ENCODE measurements at places on chromosomes 2 and 18.

- no peak for DNase-seq
Measured at GRCh38 chr2:38554973-38555595, 47.6 kb downstream of the HNRNPLL start.

- DNase-seq: no peak
Measured at GRCh38 chr18:58541789-58542425, 87.0 kb downstream of the ALPK2 start.

GRCh38 chr2:16738361-16739225 is 73.0 kb upstream of the CYRIA start:
- no peak for DNase-seq

DNA sequence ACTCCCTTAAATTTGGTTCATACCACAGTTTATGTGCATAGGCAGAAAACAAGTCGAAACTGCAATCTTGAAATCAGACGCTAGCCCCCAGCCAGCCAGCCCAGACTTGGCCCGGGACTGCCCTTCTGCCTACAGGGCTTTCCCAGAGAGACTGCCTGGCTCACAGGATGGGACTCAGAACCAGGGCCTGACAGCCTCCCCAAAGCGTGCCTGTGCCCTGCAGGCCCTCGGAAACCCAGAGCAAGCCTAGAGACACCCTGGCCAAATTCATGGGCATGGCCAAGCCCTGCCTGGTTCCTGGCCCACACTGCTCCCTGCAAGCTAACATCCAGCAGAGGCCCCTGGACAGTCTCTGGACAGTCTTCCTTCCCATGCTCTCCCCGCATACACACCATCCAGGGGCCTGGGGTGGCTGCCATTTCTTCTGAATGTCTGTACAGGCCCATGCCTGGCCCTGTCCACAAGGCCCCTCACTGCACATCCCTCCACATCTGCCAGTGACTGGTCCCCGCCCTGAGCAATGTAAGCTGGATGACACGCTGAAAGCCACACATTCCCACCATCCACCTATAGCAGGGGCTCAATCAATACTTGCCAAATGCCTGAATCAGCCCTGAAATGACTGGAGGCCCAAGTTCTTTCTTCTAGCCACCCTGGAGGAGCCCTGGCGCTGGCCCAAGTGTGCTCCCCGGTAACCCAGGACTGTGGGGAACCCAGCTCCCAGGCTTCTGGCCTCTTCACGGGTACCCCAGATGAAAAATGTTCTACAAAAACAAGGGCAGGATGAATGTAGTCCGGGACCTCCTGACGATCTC is 73.1 kb downstream of the HDAC4 start:
- no peak for DNase-seq

- no peak for DNase-seq
Measured at GRCh38 chr2:203972066-203972465, 35.5 kb downstream of the ICOS start.

DNA sequence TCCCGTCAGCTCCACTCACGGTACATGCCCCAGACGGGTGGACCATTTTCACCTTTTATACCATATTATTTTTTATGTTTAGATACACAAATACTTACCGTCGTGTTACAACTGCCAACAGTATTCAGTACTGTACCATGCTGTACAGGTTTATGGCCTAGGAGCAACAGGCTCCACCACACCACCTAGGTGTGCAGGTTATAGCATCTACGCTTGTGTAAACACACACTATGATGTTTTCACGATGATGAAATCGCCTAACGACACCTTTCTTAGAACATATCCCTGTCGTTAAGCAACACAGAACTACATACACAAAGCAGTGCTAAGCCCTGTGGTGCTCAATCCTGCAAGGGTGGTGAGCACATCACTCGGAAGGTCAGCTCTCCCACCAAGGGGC is 24.5 kb downstream of the NDUFA10 start:
- no peak for DNase-seq

- no peak for DNase-seq
Measured at GRCh38 chr2:109386004-109386695, 227.6 kb downstream of the SEPTIN10 start.

DNA sequence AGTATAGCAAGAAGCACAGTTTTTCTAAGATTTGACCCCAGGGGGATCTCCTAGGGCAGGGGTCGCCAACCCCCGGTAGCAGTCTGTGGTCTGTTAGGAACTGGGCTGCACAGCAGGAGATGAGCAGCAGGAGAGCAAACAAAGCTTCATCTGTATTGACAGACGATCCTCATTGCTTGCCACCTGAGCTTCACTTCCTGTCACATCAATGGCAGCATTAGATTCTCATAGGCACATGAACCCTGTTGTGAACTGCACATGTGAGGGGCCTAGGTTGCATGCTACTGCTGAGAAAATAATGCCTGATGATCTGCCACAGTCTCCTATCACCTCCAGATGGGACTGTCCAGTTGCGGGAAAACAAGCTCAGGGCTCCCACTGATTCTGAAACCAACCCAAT is 136.2 kb downstream of the RGPD3 start:
- no peak for DNase-seq

- no peak for DNase-seq
Measured at GRCh38 chr2:48400553-48401164, 129.3 kb upstream of the STON1 start.

DNA sequence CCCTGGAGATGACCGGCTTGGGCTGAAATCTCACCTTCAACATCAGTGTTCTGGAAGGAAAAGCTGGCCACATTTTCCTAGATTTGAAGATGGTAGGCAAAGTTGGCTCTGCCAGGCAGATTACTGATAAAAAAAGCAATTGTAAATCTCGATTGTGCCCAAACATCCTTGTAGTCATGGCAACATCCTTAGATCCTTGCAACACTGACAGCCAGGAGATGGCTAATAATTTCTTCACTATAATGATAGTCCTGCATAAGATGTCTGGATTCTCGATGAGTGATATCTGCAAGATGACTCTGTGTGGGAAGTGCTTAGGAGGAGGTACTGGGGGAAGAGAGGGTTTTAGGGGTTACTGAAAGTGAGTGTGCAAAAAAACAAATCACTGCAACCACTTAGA is 149.1 kb downstream of the FSHR start:
- no peak for DNase-seq

DNA sequence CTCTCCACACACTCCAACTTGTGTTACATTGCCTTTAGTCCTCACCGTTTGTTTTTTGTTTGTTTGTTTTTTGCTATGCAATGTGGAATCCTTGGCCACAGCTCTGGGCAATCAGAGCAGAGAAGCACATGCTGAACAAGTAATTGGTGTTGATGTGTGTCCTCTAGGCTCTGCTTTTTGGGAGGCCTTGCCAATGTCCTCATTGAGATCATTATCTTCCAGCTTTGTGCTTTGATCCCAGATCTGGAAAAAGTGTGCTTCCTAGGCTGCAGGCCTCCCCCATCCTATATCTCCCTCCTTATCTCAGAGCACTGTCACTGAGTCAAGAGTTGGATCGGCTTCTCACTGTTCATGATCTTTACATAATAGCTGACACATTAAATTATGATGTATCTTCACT is 25.9 kb downstream of the OSR1 start:
- DNase-seq: no peak

DNA sequence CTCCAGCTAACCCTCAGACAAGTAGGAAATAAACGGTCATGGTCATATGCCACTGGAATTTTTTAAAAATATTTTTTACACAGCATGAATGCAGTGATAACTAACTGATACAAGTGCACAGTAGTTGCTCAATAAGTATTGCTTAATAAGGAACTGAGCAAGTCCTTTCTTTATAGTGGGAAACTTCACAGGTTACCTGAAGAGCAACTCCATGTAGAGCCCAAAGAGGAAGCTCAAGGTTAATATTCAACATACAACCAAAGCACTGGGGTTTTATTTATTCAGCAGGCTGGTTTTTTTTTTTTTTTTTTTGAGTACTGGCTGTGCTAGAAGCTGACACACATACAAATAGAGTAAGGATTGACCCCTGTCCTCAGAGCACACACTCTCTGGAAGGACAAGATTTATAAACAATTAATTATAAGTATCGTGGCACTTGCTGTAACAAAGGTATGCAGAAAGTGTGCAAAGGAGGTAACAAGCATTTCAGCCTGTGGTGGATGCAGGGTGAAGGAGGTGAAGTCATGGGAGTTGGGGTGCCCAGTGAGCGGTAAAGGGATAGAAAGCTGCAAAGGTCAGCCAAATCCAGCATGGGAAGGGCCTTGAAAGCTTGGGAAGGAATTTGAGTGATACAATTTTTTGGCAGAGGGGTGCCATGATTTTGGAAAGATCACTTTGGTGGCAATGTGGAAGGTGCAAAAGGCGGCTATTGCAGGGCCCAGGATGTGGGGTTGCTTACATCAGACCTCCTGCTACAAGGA is 52.7 kb downstream of the ATOH8 start:
- no peak for DNase-seq

DNA sequence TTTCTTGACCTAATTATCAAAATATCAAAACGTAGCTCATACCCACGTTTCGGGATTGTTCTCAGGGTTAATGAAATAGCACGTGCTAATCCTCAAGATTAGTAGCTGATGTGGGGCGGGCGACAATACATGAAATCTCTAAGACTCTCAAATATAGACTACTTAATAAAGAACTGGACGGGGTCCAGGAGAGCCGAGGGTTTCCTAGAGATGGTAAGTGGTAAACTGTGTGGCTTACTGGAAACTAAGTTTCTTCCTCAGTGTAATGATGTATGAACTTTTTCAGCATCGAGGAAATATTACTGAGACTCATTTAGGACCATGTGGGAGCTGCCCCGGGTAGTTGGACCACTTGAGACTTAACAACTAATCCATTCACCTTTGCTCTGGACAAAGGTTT is 453.3 kb upstream of the SALL3 start:
- no peak for DNase-seq

- DNase-seq: no peak
Measured at GRCh38 chr2:47070155-47070919, 84.8 kb downstream of the STPG4 start.

GRCh38 chr2:144747571-144747970 is 227.7 kb upstream of the ZEB2 start:
- DNase-seq: no peak

DNA sequence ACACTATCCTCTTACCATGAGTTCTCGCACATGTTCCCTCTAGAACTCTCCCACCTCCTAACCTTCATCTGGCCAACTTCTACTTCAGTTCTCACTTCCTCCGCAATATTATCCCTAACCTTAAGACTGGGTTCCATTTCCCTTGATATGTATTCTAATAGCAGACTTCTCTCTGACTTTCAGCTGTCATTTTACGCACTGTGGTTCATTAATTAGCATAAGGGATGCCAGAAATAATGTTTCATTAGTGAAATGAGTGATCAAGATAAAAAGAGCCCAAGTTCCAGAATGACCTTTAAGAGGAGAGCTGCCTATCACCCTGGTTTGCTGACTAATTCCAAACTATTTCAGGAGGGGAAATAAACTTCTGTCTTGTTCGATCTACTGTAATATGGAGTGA is 108.6 kb upstream of the CCDC150 start:
- no peak for DNase-seq

GRCh38 chr18:37276111-37276890 is 289.3 kb downstream of the CELF4 start:
- no peak for DNase-seq

- DNase-seq: no peak
Measured at GRCh38 chr2:2536416-2537056, 205.5 kb upstream of the MYT1L start.

GRCh38 chr18:68694316-68694715 is 20.6 kb downstream of the TMX3 start:
- peak; percentile 68 for DNase-seq

DNA sequence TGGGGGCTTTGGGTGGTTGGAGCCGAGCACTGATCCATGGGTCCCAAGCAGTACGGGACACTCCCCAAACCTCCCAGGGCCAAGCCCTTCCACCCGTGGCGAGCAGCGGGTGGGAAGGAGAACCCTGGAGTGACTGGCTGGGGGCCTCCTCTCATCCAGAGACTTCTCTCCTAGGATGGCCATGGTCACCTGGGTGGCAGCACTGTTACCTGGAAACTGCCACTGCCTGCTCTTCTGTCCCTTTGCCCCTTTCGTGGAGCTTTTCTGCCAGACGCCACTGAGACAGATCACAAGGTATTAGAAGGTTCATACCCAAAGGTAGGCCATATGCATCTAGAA is 26.9 kb downstream of the CENPO start:
- DNase-seq: no peak

- DNase-seq: no peak
Measured at GRCh38 chr2:79638954-79639353, 126.1 kb downstream of the CTNNA2 start.

GRCh38 chr2:137031731-137032130 is 266.4 kb downstream of the THSD7B start:
- no peak for DNase-seq
